SW480 (cell line): ENCODE measurements at places on chromosomes 3 and 15.

DNA sequence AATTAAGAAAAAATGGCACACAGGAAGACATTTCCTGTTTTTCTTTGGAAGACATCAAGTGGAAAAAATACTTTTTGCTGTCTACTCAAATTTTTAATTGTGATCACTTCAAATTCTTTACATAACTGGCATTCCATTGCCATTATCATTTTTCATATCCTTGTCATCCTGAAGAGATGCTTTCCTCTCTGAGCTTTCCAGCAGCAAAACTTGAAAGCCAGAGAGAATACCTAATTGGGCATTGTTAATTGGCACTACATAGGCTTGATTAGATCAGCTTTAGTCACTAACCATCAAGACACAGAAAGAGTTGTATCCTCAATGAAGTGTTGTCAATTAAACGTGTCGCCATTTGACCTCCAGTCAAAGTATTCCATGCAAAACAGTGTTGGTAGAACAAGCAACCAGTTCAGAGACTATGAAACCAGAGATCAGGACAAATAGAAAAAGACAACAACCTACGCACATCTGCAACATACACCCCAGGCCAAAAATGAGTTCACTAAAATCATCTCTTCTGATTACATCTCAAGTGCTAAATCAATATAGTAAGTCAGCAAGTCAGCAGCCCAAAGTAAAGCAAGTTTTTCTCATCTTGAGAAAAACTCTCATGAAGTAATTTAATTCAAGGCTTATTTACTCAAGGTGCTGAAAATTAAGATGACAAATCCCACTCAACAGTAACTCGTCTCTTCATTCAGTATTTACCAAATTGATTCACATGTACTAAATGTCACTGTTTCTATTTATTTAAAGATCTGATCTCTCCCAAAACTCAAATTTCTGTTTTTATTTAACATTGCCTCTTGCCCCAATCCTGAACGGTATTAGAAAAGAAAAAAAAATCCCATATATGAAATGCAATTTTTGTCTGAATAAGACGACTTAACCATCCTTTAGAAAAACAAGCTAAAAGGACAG lies 123.0 kb downstream of the SUCLG2 start:
- no peak for DNase-seq

DNA sequence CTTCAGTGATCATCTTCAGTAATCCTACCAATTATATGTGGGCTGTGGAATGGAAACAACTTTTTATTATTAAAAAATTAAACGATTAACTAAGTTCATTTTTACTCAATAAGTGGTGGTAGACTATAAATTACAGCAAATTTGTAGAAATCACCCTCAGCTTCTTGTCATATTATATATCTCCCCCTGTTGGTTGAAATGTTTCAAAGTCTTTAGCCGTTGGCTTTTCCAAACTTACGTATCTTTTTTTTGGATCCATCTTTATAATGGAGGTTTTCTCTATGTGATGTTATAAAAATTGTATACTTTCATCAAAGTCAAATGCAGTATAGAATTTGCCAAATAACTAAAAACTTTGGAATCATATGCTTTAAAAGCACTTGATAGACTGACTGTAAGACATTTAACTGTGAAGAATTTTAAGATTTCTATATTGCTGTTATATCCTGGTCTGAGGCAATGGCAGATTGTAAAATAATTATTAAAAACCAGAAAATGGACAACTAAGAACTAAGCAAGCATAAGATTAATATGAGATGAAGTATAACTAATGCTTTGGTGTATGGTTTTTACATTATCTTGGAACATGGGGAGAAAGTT lies 44.7 kb downstream of the ATP11B start:
- DNase-seq = no peak

- DNase-seq = no peak
These were observed 72.2 kb downstream of the PPCDC start for GRCh38 chr15:75095594-75095993.

- DNase-seq = peak; percentile 95
These were observed 5.0 kb upstream of the HES1 start for GRCh38 chr3:194130807-194131589.

GRCh38 chr15:35481992-35482391 lies 64.0 kb downstream of the DPH6 start:
- DNase-seq = peak; percentile 2

DNA sequence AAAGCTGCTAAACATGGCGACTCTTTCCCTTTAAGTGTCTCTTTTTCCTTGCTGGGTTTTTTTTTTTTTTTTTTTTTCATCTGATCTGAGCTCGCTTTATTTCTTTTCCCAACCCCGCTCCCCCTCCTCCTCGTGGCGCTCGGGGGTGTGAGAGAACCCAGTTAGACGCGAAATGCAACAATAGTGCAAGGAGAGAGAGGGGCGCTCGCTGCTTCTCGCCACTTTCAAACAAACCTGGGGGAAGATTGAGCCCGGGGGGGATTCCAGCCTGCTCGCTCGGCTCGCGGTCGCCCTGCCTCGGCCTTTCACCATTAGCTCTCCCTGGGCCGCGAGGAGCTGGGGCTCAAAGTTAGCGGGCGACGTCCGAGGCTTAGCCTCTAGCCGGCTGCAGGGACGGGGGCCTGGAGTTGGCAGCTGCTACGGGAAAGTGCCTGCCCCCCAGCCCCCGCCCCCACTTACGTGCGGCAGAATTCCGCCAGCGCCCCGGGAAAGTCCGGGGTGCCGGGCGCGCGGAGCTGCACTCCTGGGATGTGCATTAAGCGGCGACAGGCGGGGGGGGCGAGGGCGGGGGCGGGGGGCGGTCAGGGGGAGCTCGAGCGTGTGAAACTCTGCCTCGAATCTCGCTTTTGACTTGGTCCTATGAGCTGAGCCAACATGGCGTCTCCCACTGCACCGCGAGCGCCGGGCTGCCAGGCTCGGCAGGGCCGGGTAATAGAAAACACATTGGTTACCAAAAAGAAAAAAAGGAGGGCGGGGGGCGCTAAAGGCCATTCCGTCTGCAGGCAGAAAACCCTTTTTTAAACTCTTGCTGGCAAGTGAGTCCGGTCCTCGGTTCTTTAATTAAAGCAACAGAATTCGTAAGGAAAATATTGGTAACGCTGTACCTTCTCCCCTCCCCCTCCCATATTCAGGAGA lies 10.4 kb downstream of the NR2F2 start:
- peak; percentile 53 for DNase-seq

DNA sequence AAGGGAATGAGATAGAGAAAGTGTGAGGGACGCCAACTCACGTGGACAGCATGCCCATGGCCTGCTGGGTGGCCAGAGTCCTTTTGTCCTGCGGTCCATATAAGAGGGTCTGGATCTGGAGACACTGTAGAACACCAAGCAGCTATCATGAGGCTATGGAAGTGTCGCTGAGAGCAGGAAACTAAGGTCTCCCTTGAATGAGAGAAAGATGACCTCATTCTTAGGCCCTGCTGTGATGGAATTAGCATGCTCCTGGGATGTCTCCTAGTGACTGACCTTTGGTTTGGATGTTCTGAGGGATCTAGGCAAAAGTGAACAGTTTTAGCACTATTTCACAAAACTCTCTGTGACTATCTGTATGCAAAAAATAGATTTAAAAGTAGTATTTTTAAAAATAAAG lies 34.4 kb downstream of the SYNM start:
- DNase-seq = no peak

- no peak for DNase-seq
These were observed 26.7 kb upstream of the TGM5 start for GRCh38 chr15:43293432-43293831.

DNA sequence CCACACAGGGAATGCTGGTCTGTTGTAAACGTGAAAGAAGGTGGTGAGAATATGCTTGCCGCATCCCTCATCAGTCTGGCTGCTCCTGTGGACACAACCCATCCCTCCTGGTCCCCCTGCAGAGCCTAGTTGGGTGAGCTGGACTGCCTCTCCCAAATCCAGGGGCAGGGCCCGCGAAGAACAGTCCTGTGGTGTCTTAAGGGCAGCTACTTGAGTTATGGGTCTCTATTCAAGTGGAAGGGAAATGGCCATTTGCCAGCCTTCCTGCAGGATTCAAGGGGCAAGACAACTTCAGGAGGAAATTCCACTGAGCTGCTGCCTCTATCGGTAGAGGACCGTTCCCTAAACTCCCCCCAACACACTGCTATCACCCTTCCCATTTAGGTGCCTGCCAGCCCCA lies 98.9 kb downstream of the IQSEC1 start:
- no peak for DNase-seq

GRCh38 chr3:196341137-196341536 lies 2.9 kb upstream of the TM4SF19 start:
- DNase-seq = no peak

GRCh38 chr3:71616571-71617021 lies 33.1 kb upstream of the FOXP1 start:
- no peak for DNase-seq

DNA sequence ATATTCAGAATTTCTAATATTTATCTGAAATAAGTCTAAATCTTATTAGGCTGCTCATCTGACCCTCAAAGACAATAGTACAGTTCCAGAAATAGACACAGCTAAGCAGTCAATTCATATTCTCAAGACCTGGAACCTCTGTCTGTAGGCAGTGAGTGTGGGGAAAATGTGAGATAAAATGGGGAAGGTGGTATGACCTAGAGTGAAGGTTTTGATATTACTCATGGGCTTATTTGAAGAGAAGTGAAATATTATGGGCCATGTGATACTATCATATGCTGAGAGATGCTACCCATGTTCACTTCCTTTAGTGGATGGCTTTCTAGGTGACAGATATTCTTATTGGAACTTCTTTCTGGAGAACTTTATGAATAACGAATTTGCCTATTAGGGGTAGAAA lies 33.5 kb downstream of the TGFBR2 start:
- no peak for DNase-seq

DNA sequence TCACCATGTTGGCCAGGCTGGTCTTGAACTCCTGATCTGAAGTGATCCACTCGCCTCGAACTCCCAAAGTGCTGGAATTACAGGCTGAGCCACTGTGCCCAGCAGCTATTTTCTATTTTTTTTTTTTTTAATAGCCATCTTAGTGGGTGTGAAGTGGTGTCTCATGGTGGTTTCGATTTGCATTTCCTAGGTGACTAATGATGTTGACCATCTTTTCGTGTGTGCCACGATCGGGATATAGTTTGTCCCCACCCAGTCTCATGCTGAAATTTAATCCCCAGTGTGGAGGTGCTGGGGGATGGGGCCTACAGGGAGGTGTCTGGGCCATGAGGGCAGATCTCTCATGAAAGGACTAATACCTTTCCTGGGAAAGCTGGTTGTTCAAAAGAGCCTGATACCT lies 41.8 kb upstream of the MUC13 start:
- DNase-seq = peak; percentile 69

- DNase-seq = no peak
These were observed 44.6 kb downstream of the QTRT2 start for GRCh38 chr3:114101101-114101500.

DNA sequence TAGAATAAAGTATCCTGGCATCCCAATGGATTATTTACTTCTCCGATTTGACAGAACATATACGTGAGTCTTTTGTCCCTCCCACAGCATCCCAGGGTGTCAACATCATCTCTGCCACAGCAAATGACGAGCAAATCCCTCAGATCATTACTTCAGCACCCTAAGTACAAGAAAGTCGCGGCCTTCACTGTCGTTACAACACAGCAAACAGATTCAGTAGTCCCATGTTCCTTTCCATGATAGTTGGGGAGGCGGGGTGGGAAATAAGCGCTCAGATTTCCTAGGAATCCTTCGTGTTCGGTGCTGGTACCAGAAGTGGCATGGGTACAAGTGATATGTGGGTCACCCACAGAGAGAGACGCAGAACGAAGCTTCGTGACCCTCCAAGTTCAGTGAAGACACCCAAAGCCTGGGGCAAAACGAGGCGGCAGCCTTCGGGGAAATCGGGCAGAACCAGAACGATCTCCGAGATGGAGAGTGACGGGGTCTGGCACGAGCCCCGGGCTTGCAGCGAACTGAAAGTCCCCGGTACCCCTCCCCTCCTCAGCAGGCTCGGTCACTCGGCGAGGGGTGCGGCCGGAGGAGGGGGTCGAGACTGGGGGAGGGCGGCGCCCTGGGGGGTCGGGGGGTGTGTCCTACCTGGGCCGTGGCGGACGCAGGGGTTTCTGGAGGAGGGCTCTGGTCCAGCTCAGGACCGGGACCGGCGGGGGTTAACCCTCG lies 619 bp downstream of the TTBK2 start:
- peak; percentile 64 for DNase-seq

DNA sequence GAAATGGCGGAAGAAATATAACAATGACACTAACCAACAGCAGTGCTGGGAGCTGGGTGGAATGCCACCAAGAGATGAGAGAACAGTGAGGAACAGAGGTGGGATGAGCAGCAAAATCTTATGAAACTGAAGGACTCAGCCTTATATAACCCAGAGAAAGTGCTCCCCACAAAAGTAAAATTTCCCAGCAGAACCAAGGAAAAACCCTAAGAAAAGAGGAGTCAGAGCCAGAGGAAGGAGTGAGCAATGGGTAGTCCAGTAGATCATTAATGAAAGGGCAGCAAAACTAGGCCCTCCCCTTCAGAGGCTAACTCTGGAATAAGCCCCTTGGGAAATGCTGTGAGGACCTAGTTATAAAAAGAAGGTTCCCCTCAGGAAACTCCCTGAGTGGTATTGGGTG lies 24.7 kb upstream of the UBE2E1 start:
- DNase-seq = no peak

- no peak for DNase-seq
These were observed 90.6 kb downstream of the LIPC start for GRCh38 chr15:58522391-58522790.

DNA sequence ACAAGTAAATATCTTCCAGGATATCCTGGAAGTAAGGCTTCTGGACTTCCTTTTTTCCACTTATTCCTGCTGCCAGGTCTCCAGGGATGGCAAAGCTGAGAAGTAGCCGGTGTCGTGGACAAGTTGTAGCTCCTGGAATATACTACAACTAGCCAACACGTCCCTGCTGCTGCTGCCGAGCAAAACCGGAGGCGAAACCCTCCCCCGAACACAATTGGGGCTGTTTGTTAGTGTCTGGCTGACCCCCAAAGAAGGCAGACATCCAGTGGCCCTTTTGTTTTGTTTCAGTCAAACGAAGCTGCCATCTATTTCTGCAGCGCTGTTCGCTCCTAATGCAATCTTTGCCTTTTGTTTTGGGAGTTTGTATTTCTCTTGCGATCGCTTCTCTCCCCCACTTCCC lies 45.3 kb upstream of the EIF5A2 start:
- DNase-seq = no peak

DNA sequence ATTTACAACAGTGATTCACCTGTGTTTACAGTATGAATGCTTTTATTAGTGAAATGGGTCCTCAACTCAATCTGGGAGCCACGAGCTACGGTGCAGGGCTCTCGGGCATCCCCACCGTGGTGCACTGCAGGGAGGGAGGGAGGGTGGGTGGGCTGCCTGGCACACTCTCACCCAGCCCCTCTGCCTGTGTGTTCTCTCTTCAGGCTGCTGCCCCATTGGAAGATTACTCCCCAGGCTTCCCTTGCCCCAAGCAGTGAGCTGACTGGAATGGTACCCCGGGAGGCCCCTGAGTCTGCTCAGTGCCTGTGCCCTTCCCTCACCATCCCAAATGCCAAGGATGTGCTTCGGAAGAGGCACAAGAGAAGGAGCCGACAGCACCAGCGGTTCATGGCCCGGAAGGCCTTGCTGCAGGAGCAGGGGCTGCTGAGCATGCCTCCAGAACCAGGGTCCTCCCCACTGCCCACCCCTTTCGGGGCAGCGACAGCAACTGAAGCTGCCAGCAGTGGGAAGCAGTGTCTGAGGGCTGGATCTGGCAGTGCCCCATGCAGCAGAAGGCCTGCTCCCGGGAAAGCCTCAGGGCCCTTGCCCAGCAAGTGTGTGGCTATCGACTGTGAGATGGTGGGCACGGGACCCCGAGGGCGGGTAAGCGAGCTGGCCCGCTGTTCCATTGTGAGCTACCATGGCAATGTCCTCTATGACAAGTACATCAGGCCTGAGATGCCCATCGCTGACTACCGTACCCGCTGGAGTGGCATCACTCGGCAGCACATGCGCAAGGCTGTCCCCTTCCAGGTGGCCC lies 5.0 kb downstream of the AEN start:
- DNase-seq = no peak
